ENCODE measurements at places on chromosomes 7 and 10. TPM values are rescaled to one million over a fixed set of nuclear protein-coding genes. Genes with fewer than 3 reads are reported as not detected.

The FGFBP3 gene
- total RNA-seq, result 2.6 TPM

The YAE1 gene
- total RNA-seq, result 18.5 TPM

The NPSR1 gene
- not detected for total RNA-seq

The MMD2 gene
- not detected for total RNA-seq

The MUC3A gene
- 22.3 TPM for total RNA-seq

The ARMC3 gene
- 0.79 TPM for total RNA-seq

The NPTX2 gene
- total RNA-seq, result 0.12 TPM

The GALNT17 gene
- total RNA-seq, result not detected

The STARD3NL gene
- total RNA-seq, result 52.6 TPM

The CFAP46 gene
- total RNA-seq, result 1.2 TPM

The SLC18A3 gene
- total RNA-seq, result not detected

The TAS2R3 gene
- total RNA-seq, result not detected

The TAS2R41 gene
- not detected for total RNA-seq

The PLPP4 gene
- total RNA-seq, result 0.11 TPM

The PDGFA gene
- total RNA-seq, result 35.9 TPM

The ALOX5 gene
- total RNA-seq, result 0.22 TPM

The NOS3 gene
- total RNA-seq, result 0.58 TPM

Data from A549 treated with AZD2906 at 1 μM for 4 hours (cell line).